ENCODE measurements at places on chromosomes 7 and 10.

GRCh38 chr10:111199587-111199986, 122.8 kb downstream of the ADRA2A start:
- DNase-seq, result no peak

DNA sequence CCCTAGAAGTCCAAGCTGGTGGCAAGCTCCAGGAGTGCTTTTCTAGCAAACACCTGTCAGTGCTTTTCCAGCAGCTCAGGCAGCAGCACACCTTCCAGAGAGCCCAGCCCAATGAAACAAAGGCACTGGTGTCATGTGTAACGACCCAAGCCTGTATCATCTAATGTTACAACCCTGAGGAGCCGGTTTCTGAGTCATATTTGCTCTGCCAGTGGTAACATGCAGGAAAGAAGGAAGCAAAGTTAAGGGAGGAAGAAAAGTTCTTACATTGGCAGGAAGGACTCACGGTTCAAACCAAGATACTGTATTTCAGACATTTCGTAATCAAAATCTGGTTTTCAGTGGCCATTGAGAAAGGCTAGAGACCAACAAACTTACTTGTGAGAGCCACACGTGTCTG, at the start of gene ANKRD22:
ANKRD22 (minus strand) TSS at position 139 of the 400 bp plus-strand sequence. CDS start 237 bp downstream, outside the sequence.
- DNase-seq, result no peak

GRCh38 chr7:87920578-87920977, 13.5 kb upstream of the ADAM22 start:
- no peak for DNase-seq

DNA sequence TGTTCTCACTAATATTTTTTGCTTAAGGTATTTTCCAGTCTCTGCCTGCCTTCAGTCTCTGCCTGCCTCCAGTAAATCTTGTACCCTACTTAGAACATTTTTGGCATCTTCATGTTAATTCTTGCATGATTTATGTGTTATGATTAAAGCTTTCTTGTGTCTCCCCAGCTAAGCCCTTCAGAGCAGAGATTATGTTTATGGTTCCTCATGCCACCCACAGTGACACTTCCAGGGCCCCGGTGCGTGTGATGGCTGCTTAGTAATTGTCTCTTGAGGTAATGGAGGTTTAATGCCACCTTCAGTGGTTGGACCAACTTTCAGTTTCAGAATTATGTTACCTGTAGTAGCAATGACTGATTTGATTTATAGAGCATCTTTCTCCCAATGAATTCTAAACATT, 70.6 kb upstream of the MET start:
- DNase-seq, result no peak

- no peak for DNase-seq
Measured at GRCh38 chr7:85103357-85103756, 83.5 kb downstream of the SEMA3D start.

DNA sequence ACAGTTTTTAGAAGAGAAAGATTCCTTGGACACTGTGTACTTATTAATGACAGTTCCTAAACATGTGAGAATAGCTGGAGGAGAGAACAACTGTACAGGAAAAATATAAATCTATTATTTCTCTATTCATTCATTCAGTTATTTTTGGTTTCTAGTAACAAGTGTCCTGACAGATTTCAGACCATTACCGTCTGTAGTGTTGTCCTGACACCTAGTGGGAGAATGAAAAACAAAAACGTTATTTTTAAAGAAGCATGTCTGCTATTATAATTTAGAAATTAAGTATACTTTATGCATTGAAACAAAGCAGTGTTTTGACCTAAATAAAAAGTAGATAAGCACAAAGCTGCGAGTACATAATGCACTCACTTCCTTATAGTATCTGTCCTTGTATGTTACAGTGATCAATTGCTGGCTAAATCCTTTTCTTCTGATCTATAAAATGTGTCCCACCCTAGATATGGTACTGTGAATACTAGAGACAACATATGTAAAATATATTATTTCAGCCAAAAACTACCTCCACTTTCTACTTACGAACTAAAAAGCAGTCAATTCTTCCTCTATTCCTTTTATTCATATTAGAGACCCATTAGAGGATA, 575.6 kb downstream of the ARL4A start:
- DNase-seq, result no peak

GRCh38 chr10:24642921-24643678, 80.6 kb downstream of the ARHGAP21 start:
- DNase-seq, result no peak
